ENCODE measurements at places on chromosomes 5 and 9. TPM values are rescaled to one million over a fixed set of nuclear protein-coding genes. Genes with fewer than 3 reads are reported as not detected.

The PCDHA4 gene
- not detected for polyA plus RNA-seq

The GABRP gene
- polyA plus RNA-seq = 0.14 TPM

The TSSK1B gene
- not detected for polyA plus RNA-seq

The PIP5KL1 gene
- 0.28 TPM for polyA plus RNA-seq

The TAF11L10 gene
- not detected for polyA plus RNA-seq

The STPG3 gene
- polyA plus RNA-seq = not detected

The GFRA3 gene
- polyA plus RNA-seq = 0.59 TPM

The CTNND2 gene
- polyA plus RNA-seq = 4.6 TPM

The SPAG8 gene
- 0.84 TPM for polyA plus RNA-seq

The PTGDS gene
- polyA plus RNA-seq = 3,711 TPM

The ACTBL2 gene
- polyA plus RNA-seq = not detected

The GDF9 gene
- not detected for polyA plus RNA-seq

The TAS2R1 gene
- polyA plus RNA-seq = not detected

The MYOT gene
- polyA plus RNA-seq = 180 TPM

The FOXD1 gene
- 0.07 TPM for polyA plus RNA-seq
